ENCODE measurements at places on chromosomes 1 and 21.
A peak's percentile ranks its signal among the peaks of the same experiment; 100 is the strongest.

GRCh38 chr1:172626845-172627244 lies 32.1 kb upstream of the FASLG start:
- H3K4me1 ChIP-seq, result no peaks in the 10 kb centered on the region
- no peak overlapping the region for H3K4me3 ChIP-seq
- no peak overlapping the region for H3K27ac ChIP-seq
- no peaks in the 10 kb centered on the region for H3K27me3 ChIP-seq
- no peak for DNase-seq
- H3K36me3 ChIP-seq, result no peaks in the 10 kb centered on the region

DNA sequence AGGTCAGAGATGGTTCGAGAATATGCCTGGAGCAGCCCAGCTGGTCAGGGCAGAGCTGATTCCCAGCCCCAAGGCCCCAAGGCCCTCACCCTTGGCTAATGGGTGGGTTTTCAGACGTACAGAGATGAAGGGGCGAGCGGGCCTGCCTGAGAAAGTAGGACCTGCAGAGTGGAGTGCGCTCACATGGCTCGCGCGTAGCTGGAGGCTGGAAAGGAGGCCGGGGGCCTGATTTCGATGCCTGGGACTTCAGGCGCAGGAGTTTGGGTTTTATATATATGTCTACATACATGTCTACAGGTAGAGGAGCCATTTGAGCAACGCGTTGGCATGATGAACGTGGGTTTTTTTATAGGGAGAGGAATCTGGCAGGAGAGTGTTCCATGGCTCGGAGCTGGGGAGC lies 8.9 kb downstream of the COQ8A start:
- H3K4me1 ChIP-seq, result peaks cover 43% of the 10 kb centered on the region
- no peak overlapping the region for H3K27ac ChIP-seq
- no peak overlapping the region for H3K4me3 ChIP-seq
- DNase-seq, result no peak

GRCh38 chr1:117567435-117567834 lies 38.4 kb upstream of the TENT5C start:
- peaks cover 2% of the 10 kb centered on the region for H3K27me3 ChIP-seq
- H3K4me1 ChIP-seq, result peaks cover 18% of the 10 kb centered on the region
- H3K36me3 ChIP-seq, result no peaks in the 10 kb centered on the region
- H3K4me3 ChIP-seq, result no peak overlapping the region
- H3K27ac ChIP-seq, result no peak overlapping the region

GRCh38 chr1:212567638-212568037 lies 40.9 kb upstream of the ATF3 start:
- H3K27ac ChIP-seq, result no peak overlapping the region
- H3K4me3 ChIP-seq, result no peak overlapping the region
- no peaks in the 10 kb centered on the region for H3K36me3 ChIP-seq
- DNase-seq, result no peak
- H3K4me1 ChIP-seq, result peaks cover 5% of the 10 kb centered on the region
- no peaks in the 10 kb centered on the region for H3K27me3 ChIP-seq

DNA sequence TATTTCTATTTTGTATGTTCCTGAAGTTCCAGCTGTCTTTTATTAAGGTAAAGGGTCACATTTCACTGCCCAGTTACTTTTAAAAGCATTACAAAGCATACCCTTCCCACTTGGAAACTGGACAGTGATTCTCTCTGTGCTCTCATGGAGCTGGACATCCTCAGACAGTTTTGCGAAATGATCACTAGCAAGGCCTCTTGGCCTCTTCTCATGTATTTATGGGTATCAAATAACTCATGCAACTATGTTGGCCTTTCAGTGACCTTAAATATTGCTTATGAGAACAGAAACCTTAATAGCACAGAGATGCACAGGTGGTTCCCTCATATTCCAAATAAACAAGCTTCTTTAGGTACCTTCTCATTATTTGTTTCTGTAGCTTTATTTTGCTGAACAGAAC lies 7.9 kb upstream of the AMPD1 start:
- H3K27ac ChIP-seq, result no peak overlapping the region
- no peak overlapping the region for H3K4me3 ChIP-seq
- peaks cover 4% of the 10 kb centered on the region for H3K27me3 ChIP-seq
- no peaks in the 10 kb centered on the region for H3K4me1 ChIP-seq

GRCh38 chr1:100178091-100178490 lies at the start of gene LRRC39:
LRRC39 (minus strand) TSS chr1:100178256; CDS start chr1:100168516, 9,740 bp downstream.
- H3K36me3 ChIP-seq, result peaks cover 1% of the 10 kb centered on the region
- no peak within 1 kb of the TSS for H3K4me3 ChIP-seq
- no peak for DNase-seq
- H3K27me3 ChIP-seq, result no peaks in the 10 kb centered on the region
- no peaks in the 10 kb centered on the region for H3K4me1 ChIP-seq

- H3K27me3 ChIP-seq, result no peaks in the 10 kb centered on the region
- peaks cover 3% of the 10 kb centered on the region for H3K4me1 ChIP-seq
- H3K36me3 ChIP-seq, result peaks cover 19% of the 10 kb centered on the region
- no peak overlapping the region for H3K27ac ChIP-seq
- no peak for DNase-seq
- H3K4me3 ChIP-seq, result no peak overlapping the region
These were observed 23.8 kb downstream of the THEM4 start for GRCh38 chr1:151885479-151885878.

GRCh38 chr1:204733289-204733688 lies 47.8 kb upstream of the LRRN2 start:
- no peak overlapping the region for H3K27ac ChIP-seq
- peaks cover 5% of the 10 kb centered on the region for H3K36me3 ChIP-seq
- no peak overlapping the region for H3K4me3 ChIP-seq

- H3K36me3 ChIP-seq, result no peaks in the 10 kb centered on the region
- no peak overlapping the region for H3K4me3 ChIP-seq
- H3K27ac ChIP-seq, result no peak overlapping the region
- DNase-seq, result no peak
- peaks cover 8% of the 10 kb centered on the region for H3K27me3 ChIP-seq
These were observed 107.8 kb downstream of the EDEM3 start for GRCh38 chr1:184646824-184647223.

- DNase-seq, result no peak
- no peaks in the 10 kb centered on the region for H3K36me3 ChIP-seq
- no peaks in the 10 kb centered on the region for H3K27me3 ChIP-seq
- no peak overlapping the region for H3K4me3 ChIP-seq
- H3K4me1 ChIP-seq, result no peaks in the 10 kb centered on the region
These were observed 29.1 kb downstream of the IGFN1 start for GRCh38 chr1:201219481-201220387.

DNA sequence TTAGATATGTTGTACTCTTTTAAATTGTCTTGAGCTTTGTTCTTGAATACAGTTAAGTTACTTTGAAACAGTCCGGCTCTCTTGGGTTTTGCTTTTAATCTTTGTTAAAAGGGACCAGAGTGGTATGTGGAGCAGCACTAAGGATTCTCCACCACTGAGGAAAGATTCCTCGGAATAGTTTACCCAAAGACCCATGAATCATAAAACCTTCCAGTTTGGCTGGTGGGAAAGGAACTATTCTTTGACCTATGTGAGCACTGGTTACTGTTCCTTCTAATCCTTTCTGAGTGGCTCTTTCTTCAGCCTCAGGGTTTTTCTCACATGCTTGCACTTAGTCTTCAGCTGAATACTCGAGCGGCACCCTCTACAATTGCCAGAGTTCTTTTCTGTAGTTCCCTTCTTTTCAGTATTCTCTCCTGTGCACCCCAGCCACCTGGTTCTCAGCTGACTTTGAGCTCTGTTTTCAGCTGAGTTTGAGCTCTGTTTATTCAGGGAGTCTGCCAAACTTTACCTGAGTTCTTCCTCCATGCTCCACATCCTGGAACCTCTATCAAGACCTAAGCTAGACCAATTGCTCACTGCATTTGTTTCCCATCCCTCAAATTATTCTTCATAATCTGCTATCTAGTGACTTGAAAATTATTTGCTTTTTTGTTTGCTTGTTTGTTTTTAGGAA lies 253.8 kb upstream of the PLXNA2 start:
- no peak for DNase-seq
- no peak overlapping the region for H3K27ac ChIP-seq
- no peaks in the 10 kb centered on the region for H3K36me3 ChIP-seq

- peak overlapping the region; percentile 89 for H3K27ac ChIP-seq
- peak overlapping the region; percentile 87 for H3K4me3 ChIP-seq
- peaks cover 53% of the 10 kb centered on the region for H3K4me1 ChIP-seq
- H3K36me3 ChIP-seq, result peaks cover 6% of the 10 kb centered on the region
- H3K27me3 ChIP-seq, result no peaks in the 10 kb centered on the region
- DNase-seq, result no peak
These were observed 1.2 kb downstream of the HDGF start for GRCh38 chr1:156750191-156750672.

GRCh38 chr1:9703165-9703509 lies 51.6 kb downstream of the PIK3CD start:
- no peaks in the 10 kb centered on the region for H3K27me3 ChIP-seq
- DNase-seq, result no peak
- peaks cover 29% of the 10 kb centered on the region for H3K36me3 ChIP-seq

DNA sequence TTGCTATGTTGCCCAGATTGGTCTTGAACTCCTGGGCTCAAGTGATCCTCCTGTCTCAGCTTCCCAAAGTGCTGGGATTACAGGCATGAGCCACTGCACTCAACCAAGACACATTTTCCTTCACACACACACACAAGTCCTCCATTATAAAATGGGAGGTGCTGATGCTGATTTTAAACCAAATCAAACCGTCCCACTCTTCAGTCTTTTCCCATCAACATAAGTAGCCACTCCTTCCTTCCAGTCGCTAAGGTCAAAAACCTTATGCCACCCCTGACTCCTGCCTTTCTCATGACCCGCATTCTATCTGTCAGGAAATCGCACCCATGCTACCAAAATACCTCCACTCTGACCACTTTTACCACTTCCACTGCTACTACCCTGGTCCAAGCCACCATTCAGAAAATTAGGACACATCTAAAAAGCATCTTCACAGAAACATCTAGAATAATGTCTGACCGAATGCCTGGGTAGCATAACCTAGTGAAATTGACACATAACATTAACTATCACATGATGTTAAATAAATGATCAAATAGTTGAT lies 28.0 kb upstream of the IFNGR2 start:
- H3K27me3 ChIP-seq, result no peaks in the 10 kb centered on the region
- H3K4me3 ChIP-seq, result peak overlapping the region; percentile 71
- no peaks in the 10 kb centered on the region for H3K36me3 ChIP-seq
- peaks cover 41% of the 10 kb centered on the region for H3K4me1 ChIP-seq
- no peak for DNase-seq

DNA sequence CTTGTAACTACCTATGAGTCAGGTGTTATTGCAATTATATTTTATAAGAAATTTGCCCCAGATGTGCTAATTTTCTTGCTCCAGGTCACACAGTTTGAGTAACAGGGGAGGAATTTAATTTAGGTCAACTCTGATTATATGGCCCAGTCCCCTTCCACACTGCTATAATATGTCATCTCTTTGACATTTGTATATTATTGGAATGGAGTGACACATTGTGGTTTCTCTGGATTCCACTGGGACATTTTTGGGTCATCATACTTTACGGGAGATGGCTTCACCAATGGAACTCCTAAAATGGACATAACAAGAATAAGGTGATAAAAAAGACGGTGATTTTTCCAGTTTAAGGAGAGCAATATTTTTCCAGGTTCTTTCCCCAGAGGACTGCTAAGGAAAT lies 191.2 kb downstream of the DISC1 start:
- H3K36me3 ChIP-seq, result peaks cover 25% of the 10 kb centered on the region
- H3K4me1 ChIP-seq, result no peaks in the 10 kb centered on the region
- no peak overlapping the region for H3K27ac ChIP-seq
- DNase-seq, result no peak
- no peak overlapping the region for H3K4me3 ChIP-seq
- no peaks in the 10 kb centered on the region for H3K27me3 ChIP-seq

DNA sequence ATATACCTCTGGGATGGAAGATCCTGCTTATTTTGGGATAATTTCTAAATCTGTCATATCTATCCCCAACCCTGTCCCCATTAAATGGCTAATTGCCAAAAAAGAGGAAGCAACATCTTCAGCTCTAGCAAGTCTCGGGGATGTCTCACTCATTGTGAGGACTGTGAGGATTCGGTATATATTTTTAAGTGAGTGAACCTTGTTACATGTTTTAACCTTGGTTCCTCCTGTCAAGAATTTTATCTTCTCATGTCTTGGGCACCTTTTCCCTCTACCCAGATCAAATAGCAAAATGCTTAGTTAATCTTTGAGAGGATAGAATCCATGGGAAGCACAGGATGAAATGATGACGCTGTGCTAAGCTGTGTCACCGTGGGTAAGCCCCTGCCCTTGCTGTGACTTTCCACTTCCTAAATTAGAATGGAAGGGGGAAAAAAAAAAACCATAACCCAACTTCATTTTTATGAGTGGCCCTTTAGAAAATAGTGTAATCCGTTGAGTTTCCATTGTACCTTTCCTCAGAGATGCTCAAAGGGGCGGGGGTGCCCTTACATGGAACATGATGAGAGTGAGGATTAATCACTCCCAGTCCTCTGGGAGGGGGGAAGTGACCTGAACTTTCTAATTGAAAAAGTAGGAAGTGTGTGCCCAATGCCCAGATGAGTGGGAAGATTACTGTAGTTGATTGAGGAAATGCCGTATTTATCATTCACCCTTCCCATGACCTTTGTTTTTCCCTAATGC lies 7.6 kb downstream of the ATP1A1 start:
- no peak for DNase-seq
- no peaks in the 10 kb centered on the region for H3K27me3 ChIP-seq
- peak overlapping the region; percentile 94 for H3K27ac ChIP-seq
- H3K4me3 ChIP-seq, result peak overlapping the region; percentile 27
- H3K4me1 ChIP-seq, result peaks cover 51% of the 10 kb centered on the region

GRCh38 chr1:206717674-206717989 lies 32.9 kb downstream of the MAPKAPK2 start:
- H3K27ac ChIP-seq, result peak overlapping the region; percentile 85
- H3K4me1 ChIP-seq, result peaks cover 60% of the 10 kb centered on the region
- H3K4me3 ChIP-seq, result peak overlapping the region; percentile 45

DNA sequence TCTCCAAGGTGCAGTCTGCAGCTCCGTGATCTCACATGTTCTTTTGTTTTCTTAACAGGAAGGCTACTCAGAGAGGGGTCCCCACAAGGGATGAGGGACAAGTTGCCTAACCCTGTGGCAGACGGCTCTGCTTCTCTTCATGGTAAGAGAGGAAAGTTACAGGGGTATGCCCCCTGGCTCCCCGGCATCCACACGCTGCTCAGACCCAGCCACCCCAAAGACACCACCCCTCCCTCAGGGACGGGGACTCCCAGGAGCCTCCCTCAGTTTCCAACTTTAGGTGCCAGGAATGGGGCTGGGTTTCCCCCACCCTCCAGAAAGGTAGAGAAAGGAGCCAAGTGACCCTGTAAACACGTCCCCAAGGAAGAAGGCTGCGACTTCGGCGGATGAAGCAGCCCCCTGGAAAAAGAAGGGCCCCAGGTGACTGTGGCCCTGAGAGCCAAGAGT lies 19.7 kb downstream of the OPTC start:
- no peak overlapping the region for H3K4me3 ChIP-seq
- DNase-seq, result no peak
- no peak overlapping the region for H3K27ac ChIP-seq
- H3K36me3 ChIP-seq, result no peaks in the 10 kb centered on the region

DNA sequence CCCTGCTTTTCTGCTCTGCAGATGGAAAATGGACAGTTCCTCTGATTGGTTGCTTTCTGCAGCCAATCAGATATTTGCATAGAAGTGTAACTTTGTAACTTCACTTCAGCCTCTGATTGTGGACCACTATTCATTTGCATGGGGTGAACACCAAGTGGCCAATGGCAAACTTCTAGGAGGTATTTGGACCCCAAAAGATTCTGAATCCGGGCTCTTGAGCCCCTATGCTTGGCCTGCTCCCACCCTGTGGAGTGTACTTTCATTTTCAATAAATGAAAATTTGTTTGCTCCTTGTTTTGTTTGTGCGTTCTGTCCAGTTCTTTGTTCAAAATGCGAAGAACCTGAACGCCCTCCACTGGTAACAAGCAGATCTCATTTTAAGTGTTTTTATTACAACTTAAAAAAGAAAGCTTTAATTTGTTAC lies 6.4 kb upstream of the GSTM4 start:
- no peak for DNase-seq
- H3K36me3 ChIP-seq, result no peaks in the 10 kb centered on the region
- peaks cover 3% of the 10 kb centered on the region for H3K27me3 ChIP-seq
- H3K4me1 ChIP-seq, result no peaks in the 10 kb centered on the region
- no peak overlapping the region for H3K27ac ChIP-seq

Data from memory B cell (primary cell).